ENCODE measurements at places on chromosomes 3 and 15.

- no peak for DNase-seq
These were observed 6.5 kb downstream of the ALAS1 start for GRCh38 chr3:52204337-52205073.

DNA sequence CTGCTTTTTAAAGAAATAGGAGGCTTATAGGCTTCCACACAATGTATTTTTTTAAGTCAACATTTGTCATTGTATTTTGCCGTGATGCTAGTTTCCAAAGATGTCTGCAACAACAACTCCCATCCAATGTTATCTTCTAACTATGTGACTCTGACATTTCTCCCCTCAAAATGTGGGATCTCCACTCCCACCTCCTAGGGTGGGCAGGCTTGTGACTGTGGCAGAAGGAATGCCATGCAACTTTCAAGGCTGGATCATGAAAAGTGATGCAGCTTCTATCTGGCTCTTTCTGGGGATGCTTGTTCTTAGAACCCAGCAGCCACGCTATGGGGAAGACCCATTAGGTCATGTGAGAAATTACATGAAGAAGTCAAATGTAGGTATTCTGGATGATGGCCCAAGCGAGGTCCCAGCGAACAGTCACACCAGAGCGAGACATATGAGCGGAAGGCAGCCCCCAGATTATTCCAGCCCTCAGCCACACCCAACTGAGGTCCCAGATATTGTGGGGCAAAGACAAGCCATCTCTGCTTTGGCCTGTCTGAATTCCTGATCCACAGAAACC lies 124.3 kb downstream of the BDH1 start:
- no peak for DNase-seq

DNA sequence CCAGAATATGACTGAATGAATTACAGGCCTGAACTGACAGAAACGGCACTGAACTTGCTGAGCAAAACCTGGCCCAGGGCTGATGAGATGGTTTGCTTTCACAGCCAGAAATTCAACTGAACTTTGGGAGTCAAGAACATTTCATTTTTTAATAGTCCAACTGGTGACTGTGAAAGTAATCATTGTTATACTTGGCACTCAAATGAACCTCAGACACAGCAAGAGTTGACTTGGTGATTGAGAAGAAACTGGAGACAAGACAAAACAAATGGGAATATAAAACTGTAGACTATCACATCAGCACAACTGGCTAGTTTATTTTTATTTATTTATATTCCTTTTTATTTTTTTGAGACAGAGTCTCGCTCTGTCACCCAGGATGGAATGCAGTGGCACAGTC lies 858.9 kb upstream of the CFAP20DC start:
- no peak for DNase-seq

GRCh38 chr15:61794276-61794675 lies 266.0 kb downstream of the VPS13C start:
- no peak for DNase-seq

DNA sequence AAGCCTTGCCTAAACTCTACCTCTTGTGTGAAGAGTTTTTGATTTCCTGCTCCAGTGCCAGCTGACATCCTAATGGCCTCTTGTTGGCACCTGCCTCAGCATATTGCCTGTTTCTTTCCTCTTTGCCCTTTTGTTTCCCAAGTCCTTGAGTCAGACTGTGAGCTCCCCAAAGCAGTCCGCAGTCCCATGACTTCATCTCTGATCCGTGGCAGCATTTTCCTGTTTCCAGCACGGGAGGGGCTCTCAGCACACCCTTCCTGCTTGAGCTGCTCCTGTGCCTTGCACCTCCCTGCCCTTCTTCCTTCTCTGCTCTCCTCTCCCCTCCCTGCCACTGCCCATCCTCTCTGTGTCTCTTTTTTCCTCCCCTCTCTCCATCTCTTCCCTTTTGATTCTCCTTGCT lies 179.6 kb downstream of the EPHB1 start:
- DNase-seq, result no peak

DNA sequence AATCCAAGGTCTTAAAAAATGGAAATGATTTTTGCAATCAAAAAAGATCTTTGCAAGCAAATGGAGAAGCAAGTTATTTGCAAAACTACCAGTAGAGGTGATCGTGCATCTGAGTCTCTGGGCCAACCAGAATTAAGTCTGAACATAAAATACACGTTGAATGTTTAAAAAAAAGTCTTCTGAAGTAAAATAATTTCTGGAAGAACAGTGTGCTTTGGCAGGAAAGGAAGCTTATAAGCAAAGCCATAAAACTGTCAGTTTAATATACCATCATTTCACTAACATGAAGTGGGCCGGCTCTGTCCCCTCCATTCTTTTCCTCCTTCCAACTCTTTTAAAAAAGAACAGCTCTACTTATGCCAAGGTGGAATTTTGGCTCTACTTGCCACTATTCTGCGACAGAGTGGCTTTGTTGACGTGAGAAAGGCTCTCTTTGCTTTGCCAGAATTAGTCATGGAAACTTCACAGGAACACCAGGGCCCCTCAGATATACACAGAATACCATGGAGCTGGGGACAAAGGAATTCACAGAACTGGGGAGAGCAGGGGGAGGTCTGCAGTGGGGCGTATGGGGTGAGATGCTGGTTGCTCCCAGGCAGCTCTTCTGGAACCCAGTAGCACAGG lies 29.8 kb downstream of the FSTL1 start:
- DNase-seq, result no peak

DNA sequence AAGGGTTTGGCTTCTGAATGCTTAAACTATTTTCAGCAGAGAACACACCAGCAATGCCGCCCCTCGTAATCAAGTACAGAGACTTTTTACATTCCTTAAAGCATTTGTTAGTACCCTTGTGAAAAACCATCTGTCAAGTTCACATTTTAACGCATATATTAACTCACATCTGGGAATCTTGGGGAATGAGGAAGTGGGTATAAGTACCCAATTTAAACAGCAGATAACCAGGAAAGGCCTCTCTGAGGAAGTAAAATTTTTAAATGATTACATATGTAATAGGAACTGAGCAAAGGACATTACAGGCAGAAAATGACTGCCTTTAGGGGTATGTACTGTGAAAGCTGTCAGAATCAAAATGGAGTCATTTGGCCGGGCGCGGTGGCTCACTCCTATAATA lies 12.8 kb upstream of the CFAP44 start:
- DNase-seq, result no peak

DNA sequence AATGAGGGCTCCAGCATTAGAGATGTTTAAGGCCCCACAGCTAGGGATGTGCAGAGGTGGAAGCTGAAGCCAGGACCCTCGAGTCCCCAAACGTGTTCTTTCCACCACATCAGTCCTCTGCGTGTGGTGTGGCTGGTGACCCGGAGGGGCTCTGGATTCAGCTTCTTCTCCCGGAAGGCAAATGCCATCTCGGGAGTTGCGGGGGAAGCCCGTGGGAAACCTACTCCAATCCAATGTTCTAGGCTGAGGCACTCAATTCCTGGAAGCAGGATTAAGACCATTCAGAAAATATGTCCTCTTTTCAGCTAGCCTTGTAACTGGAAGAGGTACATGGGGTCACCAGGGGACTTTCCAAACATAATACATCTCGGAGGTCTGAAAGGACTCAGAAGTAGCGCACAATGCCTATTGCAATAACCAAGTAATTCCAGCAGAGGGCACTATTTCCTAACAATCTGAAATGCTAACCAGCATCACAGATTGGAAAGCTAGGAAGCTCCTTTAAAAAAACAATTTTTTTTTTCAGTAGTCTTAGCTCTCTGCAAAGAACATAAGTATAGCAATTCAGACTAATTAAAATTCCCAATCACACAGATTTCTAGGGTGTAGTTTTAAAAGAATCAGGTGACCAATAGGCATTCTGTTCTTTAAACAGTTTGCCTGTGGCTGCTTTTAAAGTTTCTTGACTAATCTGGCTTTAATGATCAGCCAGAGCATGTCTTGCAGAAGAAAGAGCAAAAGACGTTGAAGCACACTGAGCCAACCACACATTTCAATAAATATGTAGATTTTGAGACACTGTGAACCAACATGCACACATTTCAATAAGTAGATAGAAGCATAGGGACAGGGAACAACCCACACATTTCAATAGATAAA lies 36.1 kb downstream of the BNC1 start:
- peak; percentile 3 for DNase-seq

DNA sequence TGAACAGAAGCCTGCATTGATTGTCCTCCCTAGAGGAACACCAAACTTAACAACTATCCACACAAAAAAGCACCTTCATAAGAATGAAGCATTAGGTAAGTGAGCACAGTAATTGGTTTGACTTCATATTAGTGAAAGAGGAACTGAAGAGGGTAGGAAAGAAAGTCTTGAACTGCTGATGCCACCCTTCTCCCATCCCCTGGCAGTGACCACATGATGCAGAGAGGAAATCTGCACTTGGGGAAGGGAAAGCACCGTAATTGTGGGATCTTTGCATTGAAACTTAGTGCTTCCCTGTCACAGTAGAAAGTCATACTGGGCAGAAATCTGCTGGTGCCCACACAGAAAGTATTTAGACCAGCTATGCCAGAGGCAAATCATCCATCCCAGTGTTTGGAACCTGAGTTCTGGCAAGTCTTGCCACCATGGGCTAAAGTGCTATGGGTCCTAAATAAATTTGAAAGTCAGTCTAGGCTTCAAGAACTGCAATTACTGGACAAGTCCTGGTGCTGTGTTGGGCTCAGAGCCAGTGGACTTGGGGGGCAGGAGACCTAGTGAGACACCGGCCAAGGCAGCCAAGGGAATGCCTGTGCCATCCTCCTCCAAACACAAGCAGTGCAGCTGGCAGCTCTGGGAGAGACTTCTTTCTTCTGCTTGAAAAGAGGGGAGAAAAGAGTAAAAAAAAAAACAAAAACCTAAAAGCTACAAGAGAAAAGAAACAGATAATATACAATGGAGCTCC lies 63.6 kb downstream of the SLC15A2 start:
- DNase-seq, result peak; percentile 13

Measured in substantia nigra (tissue), 51 donors.